Cerebellar nuclear complex (tissue), 1 donor: ENCODE measurements at places on chromosomes 4 and X.

DNA sequence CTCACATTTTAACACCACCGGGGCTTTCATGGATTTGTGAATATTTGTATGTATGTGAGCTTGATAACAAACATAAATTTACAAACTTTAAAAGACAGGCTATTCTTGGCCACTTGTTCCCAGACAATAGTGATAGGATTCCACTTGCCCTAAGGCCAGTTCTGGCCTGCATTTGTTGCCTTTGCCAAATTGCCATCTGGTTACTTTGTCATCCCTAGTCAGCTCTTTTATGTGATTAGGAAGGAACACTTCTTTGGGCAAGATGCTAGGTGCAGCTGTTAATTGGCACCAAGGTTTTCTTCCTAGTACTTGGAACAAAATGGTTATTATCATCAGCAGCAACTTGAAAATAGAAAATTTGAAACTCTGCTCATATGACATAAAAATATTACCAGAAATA is 63.3 kb downstream of the CCSER1 start:
- no peak for DNase-seq

- DNase-seq: no peak
These were observed 1130.9 kb upstream of the PRKX start for GRCh38 chrX:4844376-4844775.

DNA sequence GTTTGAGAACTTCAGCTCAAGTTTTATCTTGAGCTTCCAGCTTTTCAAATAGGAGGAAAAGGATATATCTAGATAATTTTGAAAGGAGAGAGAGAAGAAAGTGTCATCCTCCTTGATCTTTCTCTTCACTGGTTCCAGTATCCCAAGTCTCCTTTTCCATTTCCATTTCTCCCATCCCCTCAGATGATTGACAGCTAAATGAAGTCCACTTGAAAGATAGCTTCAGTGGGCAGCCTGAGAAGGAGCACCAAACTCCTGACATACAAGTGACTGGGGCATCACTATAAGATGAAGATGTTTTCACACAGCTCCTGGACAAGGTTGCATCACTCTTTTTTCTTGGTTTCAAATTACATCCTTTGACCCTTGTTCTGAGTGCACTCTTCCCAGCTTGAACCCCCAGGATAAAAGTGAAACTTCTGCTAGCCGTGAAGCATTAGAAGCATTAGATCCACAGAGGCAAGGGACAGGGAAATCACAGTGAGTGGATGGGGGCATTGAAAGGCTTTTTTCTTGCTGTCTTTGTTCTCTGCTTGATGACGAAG is 17.5 kb upstream of the MAGEA10 start:
- DNase-seq: no peak

DNA sequence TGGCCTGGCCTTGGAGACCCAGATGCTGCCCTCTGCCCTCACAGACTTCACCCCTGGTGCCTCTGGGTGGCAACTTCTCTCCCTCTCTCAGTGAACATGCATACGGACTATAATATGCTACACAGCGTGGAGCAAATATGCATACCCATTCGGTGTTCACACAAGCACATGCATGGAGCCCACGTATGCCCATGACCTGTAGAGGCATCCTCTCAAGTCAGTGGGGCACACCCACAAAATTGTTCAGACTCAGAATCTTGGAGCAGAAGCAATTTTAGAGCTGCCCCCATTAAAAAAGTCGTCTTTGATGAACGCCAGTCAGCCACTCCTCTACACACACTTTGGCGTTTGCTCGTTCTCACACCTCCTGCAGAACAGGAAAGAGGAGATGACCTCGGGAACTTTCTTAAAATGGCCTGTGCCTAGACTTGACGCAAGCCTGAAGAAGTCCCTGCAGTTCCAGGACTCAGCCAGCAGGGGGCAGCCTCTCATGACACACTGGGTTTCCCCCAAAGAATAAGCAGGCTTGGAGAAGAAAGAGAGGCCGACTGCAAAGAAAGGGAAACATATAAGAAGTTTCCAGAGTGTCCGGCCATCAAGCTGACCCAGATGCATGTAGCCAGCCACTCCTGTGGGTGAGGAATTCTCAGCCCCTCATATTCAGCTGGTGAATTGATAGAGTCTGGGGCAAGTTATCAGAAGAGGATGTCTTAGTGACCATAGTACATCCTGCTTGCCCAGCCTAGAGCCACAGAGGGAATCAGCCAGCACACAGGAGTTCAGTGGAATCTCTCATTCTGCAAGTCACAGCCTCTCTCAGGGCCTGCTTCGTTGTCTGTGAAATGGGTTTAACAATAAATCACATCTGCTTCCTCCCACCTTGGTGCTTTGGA is 17.3 kb downstream of the APLN start:
- DNase-seq: peak; percentile 13

DNA sequence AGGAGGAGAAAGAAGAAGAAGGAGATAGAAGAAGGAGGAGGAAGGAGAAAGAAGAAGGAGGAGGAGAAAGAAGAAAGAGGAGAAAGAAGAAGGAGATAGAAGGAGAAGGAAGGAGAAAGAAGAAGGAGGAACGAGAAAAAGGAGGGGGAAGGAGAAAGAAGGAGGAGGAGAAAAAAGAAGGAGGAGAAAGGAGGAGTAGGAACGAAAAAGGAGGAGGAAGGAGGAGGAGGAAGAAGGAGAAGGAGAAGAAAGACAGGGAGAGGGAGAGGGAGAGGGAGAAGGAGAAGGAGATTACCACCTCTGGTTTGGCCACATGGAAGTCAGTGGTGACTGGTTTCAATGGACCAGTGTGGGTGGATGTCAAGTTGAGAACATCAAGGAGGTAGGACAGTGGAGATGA is 50.0 kb upstream of the VEGFD start:
- no peak for DNase-seq

GRCh38 chr4:182513587-182514291 is 270.5 kb downstream of the TENM3 start:
- no peak for DNase-seq

GRCh38 chrX:115423086-115423485 is 133.6 kb downstream of the LUZP4 start:
- no peak for DNase-seq

- DNase-seq: no peak
These were observed 562 bp downstream of the AKAP17A start for GRCh38 chrX:1591863-1592469.

DNA sequence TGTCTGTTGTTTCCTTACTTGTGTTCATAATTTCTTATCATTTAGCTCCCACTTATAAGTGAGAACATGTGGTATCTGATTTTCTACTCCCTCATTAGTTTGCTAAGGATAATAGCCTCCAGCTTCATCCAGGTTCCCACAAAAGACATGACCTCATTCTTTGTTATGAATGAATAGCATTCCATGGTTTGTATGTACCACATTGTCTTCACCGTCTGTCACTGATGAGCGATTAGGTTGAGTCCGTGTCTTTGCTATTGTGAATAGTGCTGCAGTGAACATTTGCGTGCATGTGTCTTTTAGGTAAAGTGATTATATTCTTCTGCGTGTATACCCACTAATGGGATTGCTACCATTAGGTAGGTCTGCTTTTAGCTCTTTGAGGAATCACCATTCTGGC is 624.3 kb upstream of the EPHA5 start:
- DNase-seq: no peak

GRCh38 chrX:118729042-118729652 is 1.7 kb downstream of the IL13RA1 start:
- no peak for DNase-seq

DNA sequence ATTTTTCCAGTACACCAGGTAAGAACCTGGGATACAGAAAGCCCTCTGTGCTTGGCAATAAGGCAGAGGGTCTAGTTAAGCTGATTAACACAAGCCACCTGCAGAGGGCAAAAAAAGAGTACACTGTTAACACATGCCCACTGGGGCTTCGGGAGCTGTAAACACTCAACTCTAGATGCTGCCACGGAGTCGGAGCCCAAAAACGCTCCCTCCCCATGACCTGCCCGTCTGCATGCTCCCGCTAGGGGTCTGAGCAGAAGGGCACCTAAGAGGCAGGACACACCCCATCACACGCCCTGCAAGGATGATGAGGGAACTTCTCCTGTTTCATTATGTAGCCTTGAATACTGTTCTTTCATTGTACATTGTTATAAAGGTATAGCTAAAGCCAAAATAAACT is 715.6 kb upstream of the AADAT start:
- DNase-seq: no peak

GRCh38 chr4:147336252-147336651 is 144.6 kb upstream of the EDNRA start:
- DNase-seq: no peak
